ENCODE measurements at places on chromosomes 12 and 14. TPM values are rescaled to one million over a fixed set of nuclear protein-coding genes. Genes with fewer than 3 reads are reported as not detected.

The RBP5 gene
- 0.47 TPM for total RNA-seq

DNA sequence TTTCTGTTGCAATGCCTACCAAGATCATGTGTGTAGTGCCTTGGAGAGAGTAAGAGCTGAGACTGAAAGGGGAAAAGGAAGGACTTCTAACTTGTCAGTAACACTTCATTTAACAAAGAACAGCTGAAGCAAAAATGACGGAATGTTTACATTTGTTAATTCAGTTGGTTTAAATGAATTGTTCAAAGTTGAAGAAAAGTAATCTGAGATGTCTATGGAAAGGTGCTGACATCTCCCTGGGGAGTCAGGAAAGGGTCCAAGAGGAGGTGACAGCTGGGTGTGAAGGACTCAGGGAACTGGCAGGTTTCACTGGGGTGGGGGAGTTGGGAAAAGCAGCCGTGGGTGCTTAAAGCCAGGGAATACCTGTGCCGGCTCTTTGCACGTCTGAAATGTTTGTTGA is 7.9 kb downstream of the TMEM63C start:
- peaks cover 67% of the 10 kb centered on the region for H3K27me3 ChIP-seq
- H3K36me3 ChIP-seq: no peaks in the 10 kb centered on the region

GRCh38 chr14:71680736-71681387 is 251.4 kb upstream of the RGS6 start:
- peaks cover 3% of the 10 kb centered on the region for H3K36me3 ChIP-seq
- H3K27me3 ChIP-seq: no peaks in the 10 kb centered on the region
- H3K27ac ChIP-seq: no peak overlapping the region
- H3K4me1 ChIP-seq: no peaks in the 10 kb centered on the region
- no peak for DNase-seq

GRCh38 chr12:128052331-128052730 is 214.6 kb upstream of the TMEM132C start:
- no peak for DNase-seq
- no peaks in the 10 kb centered on the region for H3K36me3 ChIP-seq
- no peak overlapping the region for H3K4me3 ChIP-seq
- H3K27ac ChIP-seq: no peak overlapping the region

The PTPRQ gene
- 0.27 TPM for total RNA-seq

The FKBP11 gene
- total RNA-seq: 4.3 TPM

- H3K4me3 ChIP-seq: no peak overlapping the region
- no peak overlapping the region for H3K27ac ChIP-seq
- H3K27me3 ChIP-seq: no peaks in the 10 kb centered on the region
- no peak for DNase-seq
- no peaks in the 10 kb centered on the region for H3K4me1 ChIP-seq
These were observed 16.6 kb downstream of the RFLNA start for GRCh38 chr12:124311292-124312109.

The FOXN4 gene
- not detected for total RNA-seq

The NKX2-1 gene
- total RNA-seq: not detected

DNA sequence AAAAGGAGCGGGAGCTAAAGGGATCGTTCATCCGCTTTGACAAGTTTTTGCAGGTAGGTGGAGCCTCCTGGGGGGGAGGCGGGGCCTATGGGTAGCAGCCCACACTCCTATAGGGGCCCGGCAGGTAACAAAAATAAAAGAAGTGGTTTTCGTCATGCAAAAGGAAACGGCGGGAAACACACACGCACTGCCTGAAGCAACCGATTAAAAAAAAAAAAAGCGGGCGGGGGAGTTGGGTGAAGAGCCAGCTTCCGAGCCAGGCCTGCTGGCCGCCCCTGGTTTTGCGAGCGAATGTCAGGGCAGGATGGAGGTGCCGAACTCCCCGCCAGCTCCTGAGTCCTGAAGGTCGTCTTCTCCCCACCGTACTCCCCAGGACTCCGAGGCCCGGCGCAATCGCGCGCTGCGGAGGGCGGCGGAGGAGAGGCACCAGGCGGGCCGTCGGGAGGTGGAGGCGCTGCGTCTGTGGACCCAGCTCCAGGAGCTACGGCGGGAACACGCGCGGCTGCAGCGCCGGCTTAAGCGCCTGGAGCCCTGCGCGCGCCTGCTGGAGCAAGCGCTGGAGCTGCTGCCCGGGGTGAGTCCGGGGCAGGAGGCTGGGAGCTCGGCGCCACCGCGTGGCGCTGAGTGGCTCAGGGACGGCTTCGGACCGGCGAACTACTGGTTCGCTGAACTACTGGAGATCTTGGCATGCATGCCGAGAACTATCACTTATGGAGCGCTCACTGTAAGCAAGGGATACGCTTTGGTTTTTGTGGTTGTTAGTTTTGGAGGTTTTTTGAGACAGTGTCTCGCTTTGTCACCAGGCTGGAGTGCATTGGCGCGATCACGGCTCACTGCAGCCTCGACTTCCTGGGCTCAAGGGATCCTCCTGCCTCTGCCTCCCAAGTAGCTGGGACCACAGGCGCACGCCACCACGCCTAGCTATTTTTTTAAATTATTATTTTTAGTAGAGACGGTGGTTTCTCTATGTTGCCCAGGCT is 3.6 kb downstream of the CFAP73 start:
- peaks cover 11% of the 10 kb centered on the region for H3K36me3 ChIP-seq
- peaks cover 28% of the 10 kb centered on the region for H3K4me1 ChIP-seq
- H3K4me3 ChIP-seq: peak overlapping the region; percentile 61
- peaks cover 85% of the 10 kb centered on the region for H3K27me3 ChIP-seq
- H3K27ac ChIP-seq: no peak overlapping the region
- peak; percentile 68 for DNase-seq

- peak overlapping the region; percentile 6 for H3K4me3 ChIP-seq
- peak; percentile 28 for DNase-seq
- no peak overlapping the region for H3K27ac ChIP-seq
- H3K36me3 ChIP-seq: peaks cover 37% of the 10 kb centered on the region
- peaks cover 13% of the 10 kb centered on the region for H3K4me1 ChIP-seq
- no peaks in the 10 kb centered on the region for H3K27me3 ChIP-seq
These were observed 27.5 kb downstream of the HVCN1 start for GRCh38 chr12:110661337-110661972.

- H3K4me1 ChIP-seq: peaks cover 82% of the 10 kb centered on the region
- H3K27ac ChIP-seq: peak overlapping the region; percentile 97
- no peak overlapping the region for H3K4me3 ChIP-seq
- H3K27me3 ChIP-seq: no peaks in the 10 kb centered on the region
These were observed 246.0 kb downstream of the ZFP36L1 start for GRCh38 chr14:68546839-68547238.

DNA sequence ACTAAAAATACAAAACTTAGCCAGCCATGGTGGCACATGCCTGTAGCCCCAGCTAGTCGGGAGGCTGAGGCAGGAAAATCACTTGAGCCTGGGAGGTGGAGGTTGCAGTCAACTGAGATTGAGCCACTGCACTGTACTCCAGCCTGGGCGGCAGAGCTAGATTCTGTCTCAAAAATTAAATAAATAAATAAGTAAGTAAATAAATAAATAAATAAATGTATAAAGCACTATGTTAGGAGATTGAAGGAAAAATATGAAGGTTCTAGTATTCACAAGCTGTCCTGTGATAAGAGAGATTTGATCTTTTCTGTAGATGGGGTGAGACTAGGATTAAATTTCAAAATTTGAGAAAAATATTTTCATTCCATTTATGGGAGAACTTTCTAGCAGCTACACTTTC is 5.7 kb downstream of the DNAJC22 start:
- no peak overlapping the region for H3K27ac ChIP-seq
- no peaks in the 10 kb centered on the region for H3K36me3 ChIP-seq
- H3K4me1 ChIP-seq: peaks cover 10% of the 10 kb centered on the region

- no peak overlapping the region for H3K27ac ChIP-seq
- no peaks in the 10 kb centered on the region for H3K4me1 ChIP-seq
- H3K4me3 ChIP-seq: no peak overlapping the region
- DNase-seq: no peak
These were observed 36.2 kb upstream of the KCNH3 start for GRCh38 chr12:49502590-49502989.

DNA sequence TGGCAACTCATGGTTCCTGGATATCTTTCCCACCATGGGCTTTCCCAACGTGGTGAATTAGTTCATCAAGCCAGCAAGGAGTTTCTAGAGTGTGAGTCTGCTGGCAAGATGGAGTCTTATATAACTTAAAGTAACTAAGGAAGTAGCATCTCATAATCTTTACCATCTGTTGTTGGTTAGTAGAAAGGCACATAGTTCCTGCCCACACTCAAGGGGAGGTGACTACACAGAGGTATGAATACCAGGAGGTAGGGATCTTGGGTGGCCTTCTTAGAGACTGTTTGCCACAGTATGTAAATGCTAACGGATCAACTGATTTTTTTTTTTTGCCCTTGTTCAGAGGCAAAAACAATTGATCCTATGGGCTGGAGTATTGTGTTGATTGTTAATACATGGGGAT is 446.9 kb downstream of the ATP23 start:
- H3K27ac ChIP-seq: no peak overlapping the region
- H3K27me3 ChIP-seq: no peaks in the 10 kb centered on the region
- H3K36me3 ChIP-seq: no peaks in the 10 kb centered on the region
- H3K4me1 ChIP-seq: no peaks in the 10 kb centered on the region
- H3K4me3 ChIP-seq: no peak overlapping the region

The HRK gene
- 0.77 TPM for total RNA-seq

- H3K36me3 ChIP-seq: no peaks in the 10 kb centered on the region
- no peaks in the 10 kb centered on the region for H3K4me1 ChIP-seq
- no peak overlapping the region for H3K4me3 ChIP-seq
- H3K27ac ChIP-seq: no peak overlapping the region
- no peaks in the 10 kb centered on the region for H3K27me3 ChIP-seq
These were observed 927.5 kb downstream of the SLC6A15 start for GRCh38 chr12:83985084-83985483.

DNA sequence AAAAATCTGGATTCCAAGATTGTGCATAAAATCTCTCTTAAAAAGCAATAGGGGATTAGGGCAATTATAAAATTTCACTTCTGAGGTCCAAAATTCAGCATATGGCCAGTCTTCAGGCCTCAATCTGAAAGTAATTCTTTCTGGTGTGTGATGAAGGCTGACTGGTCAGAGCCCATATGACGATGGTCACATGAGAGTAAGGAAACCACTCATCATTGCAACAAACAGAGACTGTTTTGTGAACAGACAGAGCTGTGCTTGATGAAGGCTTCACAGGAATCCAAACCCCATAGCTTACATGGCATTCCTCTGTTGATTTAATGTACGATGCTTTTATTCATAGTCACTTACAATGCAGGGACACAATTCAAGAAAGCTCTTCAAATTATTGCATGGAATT is 238.1 kb downstream of the APAF1 start:
- no peak for DNase-seq
- H3K36me3 ChIP-seq: no peaks in the 10 kb centered on the region
- H3K27me3 ChIP-seq: peaks cover under 1% of the 10 kb centered on the region
- H3K4me3 ChIP-seq: no peak overlapping the region

- H3K27me3 ChIP-seq: no peaks in the 10 kb centered on the region
- DNase-seq: no peak
- H3K27ac ChIP-seq: no peak overlapping the region
- H3K4me3 ChIP-seq: no peak overlapping the region
These were observed 158.4 kb upstream of the PLXNC1 start for GRCh38 chr12:93989949-93990348.

DNA sequence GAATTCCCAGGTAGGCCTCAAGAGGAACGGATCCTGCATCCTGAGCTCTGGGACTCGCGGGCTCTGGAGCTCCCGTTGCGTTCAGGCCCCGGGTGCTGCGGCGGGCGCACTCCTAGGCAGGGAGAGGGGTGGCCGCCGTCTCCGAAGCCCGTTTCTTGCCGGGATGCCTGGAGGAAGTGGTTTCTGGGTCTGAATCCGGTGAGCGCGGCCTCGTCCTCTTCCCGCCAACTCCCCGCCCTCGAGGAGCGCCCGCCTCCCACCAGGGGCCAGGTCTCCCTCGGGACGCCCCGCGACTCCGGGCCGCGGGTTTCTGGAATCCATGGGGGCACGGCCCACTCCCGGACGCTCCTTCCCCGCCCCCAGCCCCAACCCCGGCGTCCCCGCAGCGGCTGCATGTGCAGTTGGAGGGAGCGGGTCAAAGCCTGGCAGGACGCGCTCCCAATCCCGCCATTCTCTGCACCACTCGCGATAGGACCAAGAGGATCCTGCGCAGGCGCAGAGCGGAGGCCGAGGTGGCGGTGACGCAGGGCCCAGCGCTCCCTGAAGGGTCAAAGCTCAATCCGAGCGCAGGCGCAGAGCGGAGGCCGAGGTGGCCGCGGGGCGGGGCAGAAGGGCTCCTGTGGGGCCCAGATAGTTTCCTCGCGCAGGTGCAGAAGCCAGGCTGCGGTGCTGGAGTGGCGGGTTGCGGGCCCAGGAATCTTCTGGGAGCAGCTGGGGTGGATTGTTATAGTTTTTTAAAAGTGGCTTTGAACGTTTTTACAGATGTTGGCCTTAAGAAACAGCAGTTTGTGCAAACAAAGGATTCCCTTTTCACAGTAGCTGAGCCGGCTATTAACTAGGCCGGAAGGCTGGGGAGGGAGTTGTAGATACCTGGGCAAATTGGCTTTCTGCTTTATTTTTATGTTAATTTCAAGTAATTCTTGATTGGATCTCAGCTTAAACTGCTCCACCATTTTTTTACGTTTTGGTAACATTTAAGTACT is 796.4 kb downstream of the AACS start:
- no peaks in the 10 kb centered on the region for H3K36me3 ChIP-seq
- no peaks in the 10 kb centered on the region for H3K4me1 ChIP-seq
- peak overlapping the region; percentile 58 for H3K4me3 ChIP-seq
- DNase-seq: peak; percentile 60
- H3K27ac ChIP-seq: no peak overlapping the region
- peaks cover 22% of the 10 kb centered on the region for H3K27me3 ChIP-seq

The RAD9B gene
- total RNA-seq: 0.63 TPM

GRCh38 chr12:576615-577110 is 86.6 kb downstream of the NINJ2 start:
- peak overlapping the region; percentile 97 for H3K27ac ChIP-seq
- peak overlapping the region; percentile 19 for H3K4me3 ChIP-seq
- H3K4me1 ChIP-seq: peaks cover 92% of the 10 kb centered on the region
- no peak for DNase-seq

The GPRC5D gene
- total RNA-seq: not detected

The CCDC175 gene
- not detected for total RNA-seq

DNA sequence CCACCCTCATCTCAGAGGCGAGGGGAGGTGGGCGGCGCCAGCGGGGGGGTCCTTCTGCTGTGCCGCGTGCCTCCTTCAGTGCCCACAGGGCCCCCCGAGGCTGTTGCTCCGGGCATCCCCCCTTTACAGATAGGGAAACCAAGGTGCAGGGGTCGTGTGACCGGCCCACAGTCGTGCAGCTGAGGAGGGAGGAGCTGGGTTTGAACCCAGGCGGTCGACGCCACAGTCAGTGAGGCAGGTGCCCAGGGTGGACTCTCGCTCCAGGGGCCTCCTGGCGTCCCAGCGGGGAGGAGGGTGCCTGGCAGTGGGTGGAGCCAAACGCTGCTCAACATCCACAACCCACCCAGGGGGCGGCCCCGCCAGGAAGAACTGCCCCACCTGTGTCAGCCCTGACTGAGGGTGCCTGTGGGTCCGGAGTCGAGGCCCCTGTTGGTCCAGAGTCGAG is 8.6 kb downstream of the GALNT9 start:
- no peak overlapping the region for H3K4me3 ChIP-seq
- H3K4me1 ChIP-seq: no peaks in the 10 kb centered on the region
- peaks cover 100% of the 10 kb centered on the region for H3K27me3 ChIP-seq
- no peak for DNase-seq
- no peaks in the 10 kb centered on the region for H3K36me3 ChIP-seq
- H3K27ac ChIP-seq: no peak overlapping the region

GRCh38 chr14:104680806-104681688 is 8.4 kb upstream of the INF2 start:
- H3K27ac ChIP-seq: peak overlapping the region; percentile 95
- peak; percentile 49 for DNase-seq
- H3K36me3 ChIP-seq: no peaks in the 10 kb centered on the region
- H3K4me3 ChIP-seq: peak overlapping the region; percentile 50
- H3K27me3 ChIP-seq: no peaks in the 10 kb centered on the region
- H3K4me1 ChIP-seq: peaks cover 68% of the 10 kb centered on the region

- no peak overlapping the region for H3K4me3 ChIP-seq
- no peaks in the 10 kb centered on the region for H3K4me1 ChIP-seq
- no peaks in the 10 kb centered on the region for H3K36me3 ChIP-seq
- DNase-seq: no peak
- no peak overlapping the region for H3K27ac ChIP-seq
These were observed 244.2 kb upstream of the CRY1 start for GRCh38 chr12:107337346-107338095.

Data from left ventricle myocardium inferior (tissue), 1 donor.